ENCODE measurements at places on chromosomes 16 and 17. TPM values are rescaled to one million over a fixed set of nuclear protein-coding genes. Genes with fewer than 3 reads are reported as not detected.

RILP gene
- total RNA-seq, result 16.9 TPM

SPNS3 gene
- total RNA-seq, result not detected

MAPT gene
- 0.60 TPM for total RNA-seq

PRSS27 gene
- 1.1 TPM for total RNA-seq

ZNF689 gene
- 2.5 TPM for total RNA-seq

ASPHD1 gene
- 2.1 TPM for total RNA-seq

YBX2 gene
- not detected for total RNA-seq

P2RX1 gene
- not detected for total RNA-seq

KRTAP9-3 gene
- total RNA-seq, result not detected

SAMD14 gene
- 1.6 TPM for total RNA-seq

INO80E gene
- 13.1 TPM for total RNA-seq

ZNF747 gene
- total RNA-seq, result 6.3 TPM

SRSF2 gene
- total RNA-seq, result 91.3 TPM

TMC8 gene
- total RNA-seq, result not detected

KRTAP9-4 gene
- total RNA-seq, result not detected

CHMP6 gene
- total RNA-seq, result 9.8 TPM

DHRS11 gene
- 7.6 TPM for total RNA-seq

ASPA gene
- total RNA-seq, result 3.3 TPM

DNAAF1 gene
- total RNA-seq, result under 0.01 TPM
